ENCODE measurements at places on chromosomes 3 and 15.

GRCh38 chr3:55189359-55189801 lies 261.5 kb upstream of the LRTM1 start:
- peak; percentile 98 for DNase-seq

DNA sequence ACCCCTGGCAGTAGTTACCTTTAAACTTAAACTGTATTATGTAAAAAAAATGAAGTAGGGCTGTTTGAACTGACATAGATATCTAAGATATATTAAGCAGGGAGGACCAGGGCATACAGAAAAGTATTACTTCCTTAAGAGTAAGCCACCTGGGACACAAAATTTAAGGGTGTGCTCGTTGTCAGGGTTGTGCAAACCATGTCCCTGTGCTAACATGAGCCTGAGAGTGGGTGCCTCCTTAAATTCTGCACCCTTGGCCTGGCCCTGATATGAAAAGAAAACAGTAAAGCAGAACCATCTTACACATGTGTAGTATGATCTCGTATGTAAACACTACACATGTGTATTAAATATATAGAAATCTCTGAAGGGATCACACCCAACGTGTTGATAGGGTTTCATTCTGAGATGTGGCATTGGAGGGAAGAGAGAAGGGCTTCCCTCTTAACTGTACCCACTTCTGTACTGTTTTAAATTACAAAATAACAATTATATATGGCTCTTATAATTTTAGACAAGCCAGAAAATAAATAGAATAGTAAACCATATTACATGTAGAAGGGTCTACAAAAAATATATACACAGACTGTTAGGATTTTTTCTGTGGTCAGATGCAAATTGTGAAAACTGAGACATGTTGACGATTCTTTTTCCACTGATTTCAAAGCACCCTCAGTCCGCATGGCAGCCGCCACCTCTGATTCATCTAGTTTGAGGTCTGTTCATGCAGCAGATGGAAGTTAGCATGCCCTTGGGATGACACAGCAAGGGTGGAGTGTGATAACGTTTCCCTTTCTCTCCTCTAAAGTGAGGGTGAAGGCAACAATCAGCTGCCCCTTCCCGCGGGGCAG lies 400.8 kb upstream of the PROK2 start:
- peak; percentile 76 for DNase-seq

GRCh38 chr15:89177633-89178306 lies 43.6 kb downstream of the RLBP1 start:
- DNase-seq, result peak; percentile 83

GRCh38 chr15:88011533-88011932 lies 245.0 kb downstream of the NTRK3 start:
- no peak for DNase-seq

DNA sequence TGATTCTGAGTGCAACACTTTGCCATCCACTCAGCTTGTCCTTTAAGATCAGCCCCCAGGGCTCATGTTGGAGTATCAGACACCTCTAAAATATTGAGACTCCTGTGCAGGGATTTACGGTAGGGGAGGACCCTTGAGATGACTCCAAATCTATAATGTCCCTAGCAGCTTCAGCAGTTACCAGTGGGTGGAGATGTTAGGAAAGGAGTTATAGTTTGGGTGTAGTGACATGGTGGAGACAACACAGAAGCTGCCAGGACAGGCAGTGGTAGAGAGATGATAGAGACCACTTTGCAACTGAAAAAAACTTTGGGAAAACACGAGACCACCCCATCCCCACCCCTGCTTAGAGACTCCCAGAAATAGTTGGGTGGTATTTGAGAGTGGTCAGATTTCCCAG lies 43.3 kb upstream of the GSK3B start:
- DNase-seq, result no peak

DNA sequence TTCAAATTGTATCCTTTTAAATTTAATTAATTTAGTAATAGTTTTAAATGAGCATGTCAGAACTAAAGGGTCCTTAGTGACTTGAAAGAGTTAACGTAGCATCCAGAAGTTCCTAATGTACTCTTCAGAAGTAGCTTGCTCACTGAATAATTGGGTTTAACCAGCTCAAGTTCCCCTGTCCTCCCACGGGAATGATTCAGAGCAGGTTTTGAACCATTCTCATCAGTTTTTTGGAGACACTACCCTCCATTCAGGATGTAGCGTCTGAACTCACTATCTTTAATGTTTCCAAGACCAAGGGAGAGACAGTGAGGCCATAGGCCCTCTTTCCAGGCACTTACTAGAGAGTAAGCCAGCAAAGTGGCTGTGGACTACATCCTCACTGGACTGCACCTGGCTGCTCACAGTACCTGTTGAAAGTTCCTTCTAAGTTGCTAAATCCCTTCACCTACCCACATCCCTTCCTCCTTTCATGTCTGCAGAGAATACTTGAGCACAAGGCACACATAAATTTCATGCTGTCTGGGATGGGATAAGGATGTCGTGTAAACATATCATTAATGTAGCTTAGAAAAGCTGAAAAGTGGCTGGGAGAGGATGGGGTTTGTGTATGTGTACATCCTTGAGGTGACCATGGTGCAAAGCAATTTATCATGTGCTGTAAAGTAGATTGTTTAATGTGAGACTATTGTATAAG lies 146.3 kb downstream of the PLCL2 start:
- DNase-seq, result no peak

GRCh38 chr3:177084616-177085015 lies 112.7 kb downstream of the TBL1XR1 start:
- no peak for DNase-seq

- no peak for DNase-seq
Measured at GRCh38 chr3:88000853-88001252, 58.0 kb downstream of the CGGBP1 start.

GRCh38 chr15:88023914-88024313 lies 232.6 kb downstream of the NTRK3 start:
- DNase-seq, result no peak

DNA sequence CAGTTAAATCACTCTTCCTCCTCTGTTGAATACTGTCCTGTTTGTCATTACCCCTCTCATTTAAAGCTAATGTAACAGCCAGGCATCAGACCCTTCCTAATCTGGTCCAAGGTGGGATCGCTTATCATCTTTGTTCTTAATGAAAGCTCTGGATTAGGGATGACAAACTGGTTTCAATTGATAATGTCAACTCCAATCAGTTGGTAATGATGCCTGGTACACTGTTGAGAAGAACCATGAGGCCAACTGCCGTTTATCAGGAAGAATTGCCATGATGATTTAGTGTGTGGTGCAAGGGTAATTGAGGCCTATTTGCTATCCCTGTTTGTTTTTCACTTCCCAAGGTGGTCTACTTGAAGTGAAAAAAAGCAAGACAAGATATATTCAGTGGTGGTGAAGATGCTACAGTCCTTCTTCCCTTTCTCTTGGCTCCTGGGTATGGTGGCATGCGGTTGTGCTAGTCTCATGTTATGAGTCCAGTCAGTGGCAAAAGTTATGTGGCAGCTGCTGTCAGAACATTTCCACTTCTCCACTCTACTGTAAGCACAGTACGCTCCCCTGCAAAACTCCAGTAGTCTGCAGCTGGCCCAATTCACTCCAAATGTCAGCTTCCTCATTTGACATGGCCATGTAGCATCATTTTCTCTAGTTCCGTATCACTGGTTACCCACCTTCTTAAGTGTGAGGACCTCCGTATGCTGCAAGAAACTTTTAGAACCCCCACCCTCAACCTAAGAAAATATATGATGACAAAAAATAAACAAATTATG lies 72.5 kb downstream of the MORC1 start:
- DNase-seq, result no peak

DNA sequence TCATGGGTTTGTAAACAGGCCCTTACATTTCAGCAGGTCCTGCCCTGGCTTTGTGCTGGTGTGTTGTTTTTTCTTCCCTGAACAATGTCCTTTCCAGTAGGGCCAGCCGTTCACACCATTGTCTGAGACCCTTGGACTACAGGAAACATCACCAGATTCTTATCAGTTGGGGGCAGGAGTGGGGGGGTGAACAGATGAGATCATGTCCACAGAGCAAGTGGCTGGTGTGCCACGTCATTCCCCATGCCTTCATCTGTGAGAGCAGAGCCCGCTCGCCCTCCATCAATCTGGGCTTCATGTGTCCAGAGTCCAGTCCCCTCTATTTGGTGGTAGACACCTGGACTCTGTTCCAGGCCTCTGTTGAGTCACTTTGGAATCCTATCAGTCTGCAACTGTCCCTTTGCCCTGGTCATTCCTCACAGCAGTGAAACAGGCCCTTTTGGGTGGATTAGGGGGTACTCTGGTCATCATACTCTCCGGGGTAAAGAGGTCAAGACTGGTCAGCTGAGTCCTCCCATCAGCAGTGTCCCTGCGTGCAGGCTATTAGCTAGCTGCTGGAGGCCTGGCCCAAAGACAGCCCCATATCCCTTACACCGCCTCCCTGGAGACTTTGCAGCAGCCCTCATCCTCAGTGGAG lies 15.0 kb downstream of the SEMA3G start:
- DNase-seq, result no peak

DNA sequence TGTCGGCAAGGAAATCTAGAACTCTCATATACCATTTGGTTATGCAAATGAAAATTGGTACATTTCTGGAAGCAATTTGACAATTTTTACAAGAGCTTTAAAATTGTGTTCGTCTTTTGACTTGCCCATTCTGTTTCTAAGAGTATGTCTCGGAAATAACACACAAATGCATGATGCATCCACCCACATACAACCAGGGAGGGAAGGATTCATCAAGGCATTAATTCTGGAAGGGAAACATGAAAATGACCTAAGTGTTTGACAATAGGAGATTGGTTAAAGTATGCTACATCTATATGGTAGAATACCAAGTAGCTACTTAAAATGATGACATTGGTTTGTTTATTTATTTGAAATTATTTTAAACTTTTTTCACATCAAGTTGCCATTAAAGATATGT lies 58.6 kb downstream of the PIAS1 start:
- no peak for DNase-seq

- peak; percentile 39 for DNase-seq
Measured at GRCh38 chr15:31440754-31441311, 114.2 kb downstream of the KLF13 start.

GRCh38 chr3:67015702-67016484 lies 17.8 kb downstream of the KBTBD8 start:
- DNase-seq, result no peak

GRCh38 chr3:150349314-150350097 lies 58.6 kb upstream of the TSC22D2 start:
- peak; percentile 88 for DNase-seq
